Stimulated activated CD8-positive, alpha-beta memory T cell treated with anti-CD3 and anti-CD28 coated beads, Interleukin-7, amount 100 ng/mL, for 4 hours (primary cell): ENCODE measurements at places on chromosomes 12 and 14.

DNA sequence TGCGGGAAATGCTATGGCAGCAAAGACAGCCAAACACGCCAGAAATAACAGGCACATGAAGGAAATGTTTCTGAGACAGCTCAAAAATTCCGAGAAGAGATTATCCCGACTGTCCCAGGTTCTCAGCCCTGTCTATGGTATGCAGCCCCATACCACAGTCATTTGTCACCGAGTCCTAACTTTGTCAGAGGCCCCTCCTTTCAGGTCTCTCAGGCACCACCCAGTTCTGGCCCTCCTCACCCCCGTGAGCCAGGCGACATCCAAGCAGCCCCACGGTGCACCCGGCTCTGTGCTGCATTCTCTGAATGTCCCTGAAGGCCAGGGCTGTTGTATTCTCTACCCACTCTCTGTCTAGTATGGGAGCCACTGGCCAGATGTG lies 24.0 kb downstream of the SSH1 start:
- DNase-seq, result no peak

DNA sequence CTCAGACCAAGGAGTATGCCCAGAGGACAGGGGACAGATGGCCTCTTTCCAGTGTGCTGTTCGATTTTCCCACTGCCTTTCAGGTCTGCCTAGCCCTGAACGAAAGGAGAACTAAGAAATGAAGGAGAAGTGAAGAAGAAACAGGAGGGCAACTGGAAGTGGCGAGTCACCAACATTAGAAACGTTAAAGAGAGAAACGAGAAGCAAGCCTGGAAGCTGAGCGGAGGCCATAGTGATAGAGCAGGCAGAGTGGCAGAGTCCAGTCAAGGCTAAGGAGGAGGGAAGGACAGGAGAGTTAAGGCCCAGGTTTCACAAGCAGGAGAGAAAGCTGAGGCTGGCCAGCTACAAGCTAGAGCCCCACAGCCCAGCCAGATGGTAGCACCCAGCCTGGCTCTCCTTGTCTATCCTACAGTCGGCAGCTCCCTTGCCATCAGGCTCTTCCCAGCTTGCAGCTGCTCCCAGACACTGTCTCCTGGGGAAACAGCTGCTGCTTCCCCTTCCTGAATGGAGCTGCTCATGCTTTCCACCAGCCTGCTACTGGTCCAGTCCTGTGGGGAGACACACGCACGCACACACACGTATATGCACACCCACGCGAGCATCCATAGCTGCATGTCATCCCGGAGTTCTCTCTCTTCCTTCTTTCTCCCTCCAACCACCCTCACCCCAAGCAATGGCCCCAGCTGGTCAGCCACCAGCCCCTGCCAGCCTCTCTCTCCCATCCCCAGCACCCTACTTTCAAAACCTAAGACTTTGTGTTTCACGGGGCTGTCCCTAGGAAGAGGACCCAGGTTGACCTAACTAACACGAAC lies 139.7 kb upstream of the CCND2 start:
- DNase-seq, result no peak

GRCh38 chr12:107352347-107353081 lies 259.2 kb upstream of the CRY1 start:
- peak; percentile 33 for DNase-seq

GRCh38 chr12:123363740-123364531 lies 711 bp downstream of the SBNO1 start:
- DNase-seq, result peak; percentile 25

DNA sequence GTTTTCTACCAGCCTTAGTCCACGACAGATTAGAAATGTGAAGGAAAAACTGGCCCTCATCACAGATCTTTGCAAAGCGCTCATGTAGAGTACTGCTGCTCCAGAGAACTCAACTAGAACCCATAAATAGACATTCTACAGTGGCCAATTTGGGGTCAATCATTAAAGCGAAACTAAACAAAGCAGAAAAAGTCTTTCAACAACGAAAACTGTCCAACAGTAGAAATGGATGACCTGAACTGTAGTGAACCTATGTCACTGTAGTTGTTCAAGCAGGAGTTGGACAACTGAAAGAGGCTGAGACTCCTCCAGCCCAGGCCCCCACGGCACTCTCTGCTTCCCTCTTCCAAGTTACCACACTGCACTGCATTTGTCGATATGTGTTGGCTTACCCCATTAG lies 472.6 kb downstream of the BCAT1 start:
- DNase-seq, result no peak

- DNase-seq, result no peak
Observed at GRCh38 chr14:65344011-65344410, 68.5 kb upstream of the FUT8 start.

- DNase-seq, result no peak
Observed at GRCh38 chr12:126362493-126362892, 1297.3 kb downstream of the AACS start.

DNA sequence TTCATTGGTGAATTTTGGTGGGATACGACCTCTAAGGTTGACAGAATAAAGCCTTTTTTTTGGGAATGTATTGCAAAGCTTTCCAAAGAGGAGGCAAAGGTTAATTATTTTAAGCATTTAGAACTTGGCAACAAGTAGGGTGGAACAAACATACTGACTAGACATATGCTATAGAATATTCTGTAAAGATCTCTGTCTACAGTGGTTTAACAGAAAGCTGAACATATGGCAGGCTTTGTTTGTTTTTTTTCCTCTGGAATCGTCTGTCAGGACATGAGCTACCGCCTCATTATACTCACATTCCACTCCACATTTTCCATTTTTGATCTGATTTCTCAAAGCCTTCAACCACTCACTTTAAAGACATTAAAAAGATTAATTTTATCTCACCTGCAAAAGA lies 153.4 kb upstream of the PELI2 start:
- no peak for DNase-seq

GRCh38 chr12:25126746-25127145 lies 68.2 kb downstream of the DNAI7 start:
- DNase-seq, result no peak

- no peak for DNase-seq
Observed at GRCh38 chr14:97960436-97960835, 1163.3 kb downstream of the VRK1 start.

DNA sequence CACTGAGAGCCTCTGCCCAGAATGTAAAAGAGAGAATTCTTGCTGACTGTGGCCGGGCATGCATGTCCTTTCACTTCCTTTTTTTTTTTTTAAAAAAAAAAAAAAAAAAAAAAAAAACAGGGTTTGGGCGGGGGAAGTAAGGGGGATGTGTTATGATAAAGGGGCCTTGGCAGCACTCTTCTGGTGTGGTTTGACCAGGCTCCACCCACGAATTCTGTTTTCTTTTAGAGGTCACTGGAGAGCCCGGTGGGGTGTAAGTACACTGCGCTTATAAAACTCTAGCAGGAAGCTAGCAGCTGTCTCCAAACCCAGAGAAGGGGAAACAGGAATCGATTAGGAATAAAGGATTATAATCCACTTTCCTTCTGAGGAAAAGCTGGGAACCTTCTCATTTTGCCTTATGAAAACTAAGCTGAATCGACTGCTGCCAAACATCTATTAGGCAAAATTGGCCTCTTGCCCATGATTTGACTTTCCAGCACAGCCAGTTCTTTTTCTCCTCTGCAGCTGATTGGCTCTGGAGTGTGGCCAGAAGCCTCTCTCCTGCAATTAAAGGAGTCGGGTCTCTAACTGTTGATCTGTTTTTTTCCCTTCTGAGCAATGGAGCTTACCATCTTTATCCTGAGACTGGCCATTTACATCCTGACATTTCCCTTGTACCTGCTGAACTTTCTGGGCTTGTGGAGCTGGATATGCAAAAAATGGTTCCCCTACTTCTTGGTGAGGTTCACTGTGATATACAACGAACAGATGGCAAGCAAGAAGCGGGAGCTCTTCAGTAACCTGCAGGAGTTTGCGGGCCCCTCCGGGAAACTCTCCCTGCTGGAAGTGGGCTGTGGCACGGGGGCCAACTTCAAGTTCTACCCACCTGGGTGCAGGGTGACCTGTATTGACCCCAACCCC lies 27.7 kb upstream of the HIGD1C start:
- peak; percentile 19 for DNase-seq

DNA sequence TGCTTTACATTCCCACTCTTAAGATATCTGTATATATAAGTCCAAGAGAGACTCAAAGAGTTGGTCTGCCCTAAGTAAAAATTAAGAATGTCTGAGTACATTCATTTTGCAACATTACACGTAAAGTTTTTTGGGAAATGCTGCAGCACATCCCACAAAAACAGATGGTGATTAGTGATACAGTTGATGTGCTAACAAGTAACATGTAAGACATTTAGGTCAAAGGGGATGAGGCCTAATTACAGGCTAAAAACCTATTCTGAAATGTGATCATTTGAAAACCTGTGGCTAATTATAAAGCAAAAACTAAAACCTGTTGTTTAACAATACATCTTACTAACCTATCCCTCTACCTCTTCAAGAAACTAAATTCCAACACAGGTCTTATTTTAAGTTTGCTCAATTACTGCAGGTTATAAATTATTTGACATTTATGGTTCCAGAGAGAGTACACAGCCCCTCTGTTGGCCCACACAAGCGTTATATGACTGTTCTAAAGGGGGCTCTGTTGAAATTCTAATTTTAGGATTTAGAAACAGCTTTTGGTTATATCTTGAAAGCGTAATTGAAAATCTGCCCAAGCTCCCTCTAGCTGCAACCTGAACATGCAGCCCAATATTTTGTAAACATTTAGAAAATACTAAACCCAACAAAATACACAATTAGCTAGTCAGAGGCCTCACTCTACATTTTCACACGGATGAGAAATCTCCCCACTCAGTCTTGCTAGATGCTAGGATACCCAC lies 42.9 kb downstream of the BRAP start:
- no peak for DNase-seq

- DNase-seq, result peak; percentile 19
Observed at GRCh38 chr14:100587086-100587762, at the start of gene BEGAIN. Gene BEGAIN, minus strand, starts transcription at chr14:100587417. Its CDS starts 127 bp downstream, at chr14:100587290.

DNA sequence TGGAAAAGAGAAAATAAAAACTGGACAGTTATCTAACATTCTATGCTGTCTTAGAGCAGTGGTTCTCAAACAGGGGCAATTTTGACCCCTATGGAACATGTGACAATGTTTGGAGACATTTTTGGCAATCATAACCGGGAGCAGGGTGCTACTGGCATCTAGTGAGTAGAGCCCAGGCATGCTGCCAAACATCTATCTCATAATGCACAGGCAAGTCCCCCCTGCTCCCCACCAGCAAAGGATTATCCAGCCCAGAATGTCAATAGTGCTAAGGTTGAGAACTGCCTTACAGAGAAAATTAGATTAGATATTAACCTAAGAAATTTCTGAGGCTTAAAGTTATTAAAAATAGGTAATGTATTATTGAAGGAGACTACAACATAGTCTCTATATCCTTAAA lies 22.9 kb upstream of the CATSPERB start:
- DNase-seq, result no peak

- DNase-seq, result no peak
Observed at GRCh38 chr12:89783359-89784060, 74.9 kb upstream of the ATP2B1 start.

DNA sequence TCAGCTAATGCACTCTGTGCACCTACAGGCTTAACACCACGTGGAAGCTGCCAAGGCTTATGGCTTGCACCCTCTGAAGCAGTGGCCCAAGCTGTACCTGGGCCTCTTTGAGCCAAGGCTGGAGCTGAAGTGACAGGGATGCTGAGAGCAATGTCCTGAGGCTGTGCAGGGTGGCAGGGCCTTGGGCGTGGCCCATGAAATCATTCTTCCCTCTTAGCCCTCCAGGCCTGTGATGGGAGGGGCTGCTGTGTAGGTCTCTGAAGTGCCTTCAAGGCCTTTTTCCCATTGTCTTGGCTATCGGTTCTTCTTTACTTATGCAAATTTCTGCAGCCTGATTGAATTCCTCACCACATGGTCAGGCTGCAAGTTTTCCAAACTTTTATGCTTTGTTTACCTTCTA lies 47.4 kb upstream of the TMTC1 start:
- DNase-seq, result no peak

- no peak for DNase-seq
Observed at GRCh38 chr12:21691515-21691914, 33.9 kb upstream of the LDHB start.

DNA sequence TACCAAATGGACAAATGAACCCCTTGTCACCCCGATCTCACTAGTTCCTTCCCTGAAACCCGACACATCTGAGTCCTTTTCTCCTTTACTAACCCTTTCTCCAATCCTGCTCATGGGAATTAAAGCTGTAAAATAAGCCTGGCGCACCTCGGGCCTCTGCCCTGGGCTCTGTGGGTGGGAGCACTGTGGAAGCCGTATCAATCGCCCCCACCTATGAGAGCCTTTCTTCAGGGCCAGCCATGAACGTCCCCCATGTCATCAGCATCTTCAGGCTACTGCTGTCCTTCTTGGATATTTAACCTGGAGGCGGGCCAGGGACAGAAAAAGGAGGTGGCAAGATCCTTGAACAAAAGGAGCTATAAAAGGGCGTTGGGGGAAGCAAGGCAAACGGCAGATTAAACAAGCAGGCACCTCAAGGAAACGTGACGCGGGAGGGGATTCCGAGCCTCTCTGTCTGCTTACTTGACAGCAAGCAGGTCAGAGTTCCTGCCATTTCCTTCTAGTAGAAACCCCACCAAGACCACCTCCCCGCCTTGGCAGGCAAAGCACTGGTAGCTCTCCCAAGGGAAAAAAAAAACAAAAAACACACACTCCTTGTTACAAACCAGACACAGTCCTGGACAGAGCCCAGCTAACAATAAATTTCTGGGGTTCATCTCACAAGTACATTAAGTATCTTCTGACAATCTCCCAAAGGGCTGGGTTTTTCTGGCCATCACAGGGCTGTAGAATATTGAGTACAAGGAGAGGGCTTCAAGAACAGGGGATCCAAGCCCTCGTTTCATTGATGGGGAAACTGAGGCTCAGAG lies 62.9 kb downstream of the DPF3 start:
- no peak for DNase-seq

GRCh38 chr12:13347241-13348043 lies 150.9 kb downstream of the EMP1 start:
- DNase-seq, result peak; percentile 7

- DNase-seq, result no peak
Observed at GRCh38 chr12:123164710-123165261, 13.9 kb upstream of the PITPNM2 start.

DNA sequence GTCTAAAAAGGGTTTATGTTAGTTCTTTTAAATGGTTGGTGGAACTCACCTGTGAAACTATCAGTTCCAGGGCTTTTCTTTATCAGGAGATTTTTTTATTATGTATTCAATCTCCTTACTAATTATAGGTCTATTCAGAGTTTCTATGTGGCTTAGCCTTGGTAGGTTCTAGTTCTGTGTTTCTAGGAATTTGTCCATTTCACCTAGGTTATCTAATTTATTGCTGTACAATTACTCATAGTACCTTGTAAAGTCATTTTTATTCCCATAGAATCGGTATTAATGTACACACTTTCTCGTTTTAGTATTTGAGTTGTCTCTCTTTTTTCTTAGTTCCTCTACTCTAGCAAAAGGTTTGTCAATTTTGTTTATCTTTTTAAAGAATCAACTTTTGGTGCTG lies 59.0 kb downstream of the BORCS5 start:
- DNase-seq, result no peak

DNA sequence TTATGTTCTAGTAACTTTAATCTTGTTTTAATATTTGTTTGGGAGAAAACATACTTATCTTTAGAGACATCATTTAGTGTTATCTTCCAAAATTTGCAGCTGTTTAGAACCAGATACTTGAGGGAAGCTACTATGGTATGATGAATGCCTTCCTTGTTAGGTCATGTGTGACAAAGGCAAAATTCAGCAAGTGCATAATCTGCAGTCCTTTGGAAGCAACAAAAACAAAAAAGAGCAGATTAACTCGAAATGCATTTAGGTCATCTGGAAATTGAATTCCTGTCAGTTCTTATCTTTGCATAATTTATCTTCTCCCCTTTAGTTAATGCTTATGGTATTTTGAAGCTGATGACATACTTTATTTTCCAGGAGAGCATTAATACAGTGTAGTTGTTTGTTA lies 3.5 kb downstream of the FBXO34 start:
- no peak for DNase-seq
